ENCODE measurements at places on chromosomes 12 and 14. TPM values are rescaled to one million over a fixed set of nuclear protein-coding genes. Genes with fewer than 3 reads are reported as not detected.

The FOS gene
- total RNA-seq, result 4.3 TPM

DNA sequence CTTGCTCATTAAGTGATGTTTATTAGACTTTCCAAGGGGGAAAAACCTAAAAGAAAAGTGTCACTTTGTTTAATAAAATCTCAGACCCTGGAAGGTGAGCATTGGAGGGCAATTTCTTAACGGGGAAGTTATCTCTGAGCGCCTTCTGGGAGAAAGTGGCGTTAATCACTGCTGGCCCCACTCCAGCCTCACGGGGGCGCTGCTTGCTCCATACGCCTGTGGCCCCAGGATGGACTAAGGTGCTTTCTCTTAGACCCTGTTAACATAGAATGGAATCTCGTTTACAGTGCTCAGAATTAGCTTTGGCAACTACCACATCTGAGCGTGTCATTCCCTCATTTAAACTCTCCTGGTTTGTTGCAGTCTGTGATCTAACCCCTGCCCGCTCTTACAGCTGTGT lies 16.4 kb upstream of the PRIMA1 start:
- DNase-seq, result no peak

- no peak for DNase-seq
Measured at GRCh38 chr12:109475993-109476806, 900 bp downstream of the KCTD10 start.

DNA sequence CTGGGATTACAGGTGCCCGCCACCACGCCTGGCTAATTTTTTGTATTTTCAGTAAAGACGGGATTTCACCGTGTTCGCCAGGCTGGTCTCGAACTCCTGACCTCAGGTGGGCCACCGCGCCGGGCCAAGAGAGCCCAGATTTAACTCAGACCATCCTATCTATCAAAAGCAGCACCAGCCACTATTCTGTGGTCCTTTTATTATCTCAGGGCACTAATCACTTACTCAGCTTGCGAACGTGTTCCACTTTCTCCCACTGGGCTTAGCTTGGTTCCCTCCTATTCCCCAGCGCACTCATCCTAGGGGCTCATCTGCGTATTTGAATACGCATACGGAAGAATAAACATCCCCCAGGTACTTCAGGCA lies 16.2 kb upstream of the AACS start:
- DNase-seq, result no peak

DNA sequence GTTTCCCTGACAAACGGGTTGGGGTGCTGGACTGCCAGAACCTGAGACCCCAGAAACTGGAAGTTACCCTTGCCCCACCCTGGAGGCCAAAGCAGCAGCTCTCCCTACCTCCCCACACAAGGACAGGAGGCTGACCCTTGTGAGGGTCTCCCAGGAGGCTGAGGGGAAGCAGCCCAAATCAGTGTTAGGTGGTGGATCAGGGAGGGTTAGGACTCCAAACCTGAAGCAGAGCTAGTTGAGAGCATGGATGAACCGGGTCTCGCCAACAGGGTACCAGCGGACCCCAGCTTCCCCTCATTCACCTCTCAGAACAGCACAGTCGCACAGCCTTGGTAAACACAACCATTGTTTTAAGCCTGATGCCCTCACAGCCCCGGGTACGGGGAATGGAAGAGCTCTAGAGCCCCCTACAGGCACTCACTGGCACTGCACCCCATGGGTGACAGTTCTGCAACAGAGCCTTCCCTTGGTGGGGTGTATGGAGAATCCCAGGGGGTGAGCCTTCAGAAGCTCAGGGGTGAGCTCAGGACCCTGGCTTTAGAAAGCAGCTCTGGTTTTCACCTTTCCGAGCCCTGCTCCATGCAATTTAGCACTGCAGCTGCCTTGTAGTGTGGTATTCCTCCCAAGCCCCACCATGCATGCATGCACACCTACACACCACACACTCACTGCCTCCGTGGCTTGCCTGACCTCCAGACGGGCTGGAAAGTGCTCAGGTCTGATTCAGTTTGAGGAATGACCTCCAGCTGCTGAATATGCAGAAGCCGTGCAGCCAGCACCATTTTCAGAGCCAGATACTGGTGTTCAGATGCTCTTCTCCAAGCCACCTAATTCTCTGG lies 11.2 kb downstream of the ESRRB start:
- peak; percentile 22 for DNase-seq

The MANSC4 gene
- not detected for total RNA-seq

The ZFYVE21 gene
- total RNA-seq, result 18.8 TPM

DNA sequence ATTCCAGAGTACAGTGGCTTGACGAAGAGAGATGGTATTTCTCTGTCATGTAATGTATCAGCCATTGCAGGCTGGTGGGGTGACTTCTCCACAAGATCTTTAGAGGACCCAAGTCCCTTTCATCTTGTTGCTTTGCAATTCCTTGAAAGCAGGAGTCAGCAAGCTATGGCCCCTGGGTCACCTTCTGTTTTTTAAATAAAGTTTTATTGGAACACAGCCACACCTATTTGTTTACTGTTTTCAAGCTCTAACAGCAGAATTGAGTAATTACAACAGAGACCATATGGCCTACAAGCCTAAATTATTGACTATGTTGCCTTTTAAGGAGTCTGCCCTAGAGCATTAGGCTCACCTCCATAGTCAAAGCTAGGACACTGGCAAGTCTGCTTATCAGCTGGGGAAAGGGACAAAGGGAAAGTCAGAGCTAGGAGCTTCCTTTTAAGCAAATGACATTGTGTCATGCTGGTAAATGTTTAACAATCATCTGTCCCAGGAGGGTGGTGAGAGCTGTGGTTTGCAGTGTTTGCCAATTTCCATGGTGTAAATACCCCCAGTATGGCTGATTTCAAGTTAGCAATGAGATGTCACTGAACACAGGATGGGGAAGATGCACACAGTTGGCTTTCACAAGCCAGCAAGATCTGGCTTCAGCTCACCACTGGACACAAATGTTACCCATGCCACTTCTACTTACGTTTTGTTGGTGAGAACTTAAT lies 87.7 kb upstream of the PWP1 start:
- no peak for DNase-seq

- DNase-seq, result no peak
Measured at GRCh38 chr12:116273813-116274550, 3.5 kb downstream of the MED13L start.

GRCh38 chr14:105933238-105933637 lies 406.9 kb downstream of the TMEM121 start:
- no peak for DNase-seq

The TOMM20L gene
- not detected for total RNA-seq

GRCh38 chr12:125105600-125105999 lies 40.4 kb downstream of the AACS start:
- no peak for DNase-seq

DNA sequence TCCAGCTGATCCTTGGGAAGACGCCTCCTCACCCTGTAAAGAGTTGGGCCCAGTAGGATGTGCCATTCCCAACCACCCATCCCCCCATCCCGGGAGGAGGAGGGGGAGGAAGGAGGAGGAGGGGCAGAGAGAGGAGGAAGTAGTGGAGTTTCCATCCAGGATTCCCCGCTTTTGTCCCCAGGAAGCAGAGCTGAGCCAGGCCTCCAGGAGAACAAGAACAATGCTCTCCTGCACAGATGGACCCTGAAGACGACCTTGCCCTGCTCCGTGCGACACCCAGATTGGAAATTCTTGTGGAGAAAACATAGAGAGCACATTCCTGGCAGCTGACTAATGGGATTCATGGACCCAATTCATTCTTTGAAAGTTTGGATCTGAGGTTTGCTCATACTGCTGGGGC lies 132.3 kb upstream of the CRY1 start:
- DNase-seq, result no peak

Data from CD4-positive, alpha-beta memory T cell (primary cell).